ENCODE measurements at places on chromosomes 6 and 20.

DNA sequence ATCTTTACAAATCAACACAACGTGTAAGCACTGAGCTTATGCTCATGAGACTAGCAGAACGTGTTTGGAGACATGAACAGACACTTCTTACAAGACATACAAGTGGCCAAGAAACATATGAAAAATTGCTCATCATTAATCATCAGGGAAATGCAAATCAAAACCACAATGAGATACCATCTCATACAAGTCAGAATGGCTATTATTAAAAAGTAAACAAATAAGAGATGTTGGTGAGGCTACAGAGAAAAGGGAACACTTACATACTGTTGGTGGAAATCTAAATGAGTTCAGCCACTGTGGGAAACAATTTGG lies 327.9 kb upstream of the SOX4 start:
- no peak for DNase-seq

DNA sequence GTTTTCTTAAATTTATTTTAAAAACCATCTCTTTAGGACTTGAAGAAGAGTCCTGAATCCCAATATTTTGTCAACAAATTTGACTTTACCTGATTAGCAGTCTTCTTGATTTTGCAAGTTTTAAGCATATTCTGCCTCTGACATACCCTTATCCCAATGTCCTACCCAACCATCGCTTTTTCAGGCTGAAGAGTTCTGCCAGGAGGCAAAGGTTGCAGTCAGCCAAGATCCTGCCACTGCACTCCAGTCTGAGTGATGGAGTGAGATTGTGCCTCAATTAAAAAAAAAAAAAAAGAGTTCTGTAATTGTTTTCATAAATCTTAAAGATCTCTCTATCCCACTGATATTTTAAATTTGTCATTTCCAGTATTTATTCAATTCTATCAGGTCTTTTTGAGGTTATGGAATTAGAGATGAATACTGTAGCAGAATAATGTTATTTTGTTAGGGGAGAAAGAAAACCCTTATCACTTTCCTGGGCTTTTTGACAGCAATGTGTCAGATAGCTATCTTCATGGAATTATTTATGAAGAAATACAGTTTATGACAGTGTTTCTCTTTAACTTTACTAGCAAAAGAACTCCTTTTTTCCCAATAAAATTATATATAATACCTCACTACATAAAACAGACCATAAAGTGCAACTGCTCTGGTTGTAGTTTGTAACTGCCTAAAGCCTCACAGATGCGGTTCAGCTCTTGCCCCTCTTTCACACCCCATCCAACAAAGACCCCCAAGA lies 78.2 kb downstream of the IBTK start:
- no peak for DNase-seq

DNA sequence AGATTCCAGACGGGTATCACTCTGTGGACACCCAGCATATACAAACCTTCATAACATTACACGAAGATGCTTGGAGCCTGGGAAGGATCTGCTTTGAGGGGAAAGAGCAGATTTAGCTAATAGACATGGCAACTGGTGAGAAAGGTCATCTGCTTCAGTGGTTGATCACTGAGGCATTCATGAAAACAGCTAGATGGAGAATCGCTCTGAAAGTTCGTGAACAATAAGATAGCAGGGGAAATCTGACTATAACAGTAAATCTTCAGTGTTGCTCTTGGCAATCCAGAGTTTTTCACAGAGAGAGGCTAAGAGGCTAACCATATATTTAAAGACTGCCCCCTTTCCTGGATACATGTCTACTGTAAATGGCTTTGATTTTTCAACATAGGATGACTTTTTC lies 245.3 kb downstream of the FARS2 start:
- DNase-seq, result no peak

GRCh38 chr6:3620937-3621336 lies 130.6 kb downstream of the PXDC1 start:
- DNase-seq, result no peak

DNA sequence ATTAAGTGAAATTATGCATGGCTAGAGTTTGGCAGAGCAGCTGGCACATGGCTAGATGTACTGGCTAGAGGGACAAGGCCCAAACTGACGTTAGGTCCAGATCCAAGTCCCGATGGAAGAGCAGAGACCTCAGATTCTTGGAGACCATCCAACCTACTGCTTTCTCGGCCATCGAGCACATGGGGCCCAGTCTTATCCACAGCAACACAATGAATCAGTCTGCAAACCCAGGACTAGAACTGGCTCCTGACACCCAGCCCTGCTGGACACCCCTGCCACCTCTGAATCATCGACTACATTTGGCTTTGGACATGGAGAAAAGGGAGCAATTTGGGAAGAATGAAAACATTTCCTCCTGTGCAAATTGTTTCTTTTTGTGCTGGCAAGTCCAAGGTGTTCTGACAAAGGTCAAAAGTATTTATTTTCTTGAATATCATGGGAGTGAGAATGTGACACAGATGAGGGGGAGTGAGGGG lies 23.9 kb upstream of the YWHAB start:
- no peak for DNase-seq

DNA sequence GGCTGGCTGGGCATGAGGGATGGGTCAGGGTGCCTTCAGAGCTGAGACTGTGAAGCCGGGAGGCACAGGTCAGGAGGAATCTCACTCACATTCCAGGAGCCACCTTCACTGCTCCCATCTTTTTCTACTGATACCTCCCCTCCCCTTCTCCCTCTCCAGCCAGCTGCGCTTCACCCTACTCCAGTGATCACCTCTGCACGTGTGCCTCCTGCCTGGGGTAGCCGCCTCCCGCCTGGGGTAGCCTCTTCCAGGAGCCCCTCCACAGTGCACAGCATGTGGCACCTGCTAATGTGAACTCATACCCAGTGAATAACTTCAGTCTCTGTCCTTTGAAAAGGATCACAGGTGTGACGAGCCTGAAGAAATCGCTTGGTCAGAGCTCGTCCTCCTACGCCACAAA lies 232.6 kb downstream of the TMEM242 start:
- DNase-seq, result no peak

GRCh38 chr6:34829137-34829536 lies 37.3 kb downstream of the BLTP3A start:
- DNase-seq, result no peak

DNA sequence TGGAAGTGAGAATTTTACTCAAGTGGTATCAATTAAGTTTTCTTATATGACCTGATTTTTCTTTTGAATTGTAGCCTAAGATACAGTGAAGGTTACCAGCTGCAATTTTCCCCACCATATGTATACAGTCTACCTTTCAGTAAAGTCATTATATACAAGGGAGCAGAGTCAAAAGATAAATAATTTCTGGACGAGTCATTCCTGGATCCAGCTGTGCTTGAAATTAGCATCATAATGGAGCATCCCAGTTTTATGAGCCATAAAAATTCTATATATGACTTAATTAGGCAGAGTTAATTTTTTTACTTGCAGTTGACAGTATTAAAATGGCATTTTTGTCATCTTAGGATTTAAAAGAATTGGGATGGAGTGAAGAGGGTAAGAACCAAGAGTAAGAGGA lies 1008.4 kb downstream of the PHF3 start:
- DNase-seq, result no peak

DNA sequence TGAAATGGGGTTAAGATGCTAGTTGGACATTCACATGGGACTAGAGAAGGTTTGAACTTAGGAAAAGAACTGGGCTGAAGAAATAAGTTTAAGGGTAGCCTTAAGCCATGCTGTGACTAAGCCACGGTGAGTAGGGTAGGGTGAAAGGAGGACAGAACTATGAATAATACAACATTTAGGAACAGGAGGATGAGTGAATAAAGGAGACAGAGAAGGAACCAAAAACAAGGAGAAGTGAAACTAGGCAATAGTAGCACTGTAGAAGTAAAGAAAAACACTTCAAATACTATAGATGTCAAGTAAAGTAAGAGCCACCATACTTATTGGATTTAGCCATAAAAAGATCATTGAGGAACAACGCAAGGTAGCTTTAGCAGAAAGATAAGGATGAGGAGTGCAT lies 111.2 kb downstream of the KCNQ5 start:
- DNase-seq, result no peak

GRCh38 chr20:51385646-51386530 lies 156.6 kb downstream of the NFATC2 start:
- peak; percentile 28 for DNase-seq
